ENCODE measurements at places on chromosomes 4 and X. TPM values are rescaled to one million over a fixed set of nuclear protein-coding genes. Genes with fewer than 3 reads are reported as not detected.

CENPVL1 gene
- not detected for polyA plus RNA-seq

GAB3 gene
- 7.4 TPM for polyA plus RNA-seq

SUPT20HL2 gene
- polyA plus RNA-seq = not detected

GRCh38 chr4:86970447-86971354 lies 35.9 kb downstream of the AFF1 start:
- no peak for DNase-seq
- H3K4me1 ChIP-seq = peaks cover 56% of the 10 kb centered on the region
- H3K36me3 ChIP-seq = no peaks in the 10 kb centered on the region
- no peaks in the 10 kb centered on the region for H3K27me3 ChIP-seq
- no peak overlapping the region for H3K4me3 ChIP-seq
- no peak overlapping the region for H3K27ac ChIP-seq

TBX22 gene
- polyA plus RNA-seq = not detected

- no peak overlapping the region for H3K4me3 ChIP-seq
- H3K27me3 ChIP-seq = no peaks in the 10 kb centered on the region
- no peak for DNase-seq
- no peak overlapping the region for H3K27ac ChIP-seq
Observed at GRCh38 chrX:137195991-137196390, 162.2 kb upstream of the GPR101 start.

ZAR1 gene
- not detected for polyA plus RNA-seq

SCRG1 gene
- polyA plus RNA-seq = 0.32 TPM

DNA sequence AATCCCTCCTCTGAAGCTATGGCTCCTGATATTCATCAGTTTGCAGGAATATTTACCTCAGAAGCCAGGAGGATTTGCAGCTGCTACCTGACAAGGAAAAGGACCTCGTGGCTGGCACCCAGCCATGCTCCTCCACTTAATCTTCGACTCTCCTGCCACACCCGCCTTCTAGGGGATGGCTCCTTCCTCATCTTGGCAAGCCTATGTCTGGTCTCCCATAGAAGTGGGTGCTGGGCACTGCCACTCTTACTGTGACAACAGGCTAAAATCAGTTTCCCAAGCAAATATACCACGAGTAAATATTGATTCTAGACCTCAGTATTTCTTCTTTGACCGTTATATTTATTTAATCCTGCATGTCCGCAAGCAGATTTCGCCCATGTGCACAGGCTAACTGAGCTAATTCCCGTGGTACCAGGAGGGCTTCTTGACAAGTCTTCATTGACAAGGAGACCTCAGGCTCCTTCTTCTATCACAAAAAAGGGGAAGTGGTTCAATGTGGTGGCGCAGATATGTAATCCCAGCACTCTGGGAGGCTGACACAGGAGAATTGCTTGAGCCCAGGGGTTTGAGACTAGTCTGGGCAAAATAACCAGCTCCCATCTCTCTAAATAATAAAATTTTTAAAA lies 52.6 kb upstream of the DCTD start:
- H3K27ac ChIP-seq = no peak overlapping the region
- no peak overlapping the region for H3K4me3 ChIP-seq
- peaks cover 12% of the 10 kb centered on the region for H3K27me3 ChIP-seq
- DNase-seq = no peak

ESX1 gene
- not detected for polyA plus RNA-seq

- no peaks in the 10 kb centered on the region for H3K4me1 ChIP-seq
- DNase-seq = no peak
- H3K36me3 ChIP-seq = no peaks in the 10 kb centered on the region
Observed at GRCh38 chr4:36041340-36041739, 203.0 kb downstream of the ARAP2 start.

GRCh38 chr4:72301759-72302158 lies 267.3 kb downstream of the ADAMTS3 start:
- no peak overlapping the region for H3K27ac ChIP-seq
- DNase-seq = no peak
- H3K27me3 ChIP-seq = no peaks in the 10 kb centered on the region
- H3K4me3 ChIP-seq = no peak overlapping the region
- no peaks in the 10 kb centered on the region for H3K4me1 ChIP-seq
- H3K36me3 ChIP-seq = no peaks in the 10 kb centered on the region

GRCh38 chr4:71187404-71188155 lies 151.2 kb upstream of the SLC4A4 start:
- H3K36me3 ChIP-seq = no peaks in the 10 kb centered on the region
- peaks cover 8% of the 10 kb centered on the region for H3K4me1 ChIP-seq

TLL1 gene
- polyA plus RNA-seq = 0.07 TPM

BCORL1 gene
- polyA plus RNA-seq = 3.5 TPM

- no peaks in the 10 kb centered on the region for H3K36me3 ChIP-seq
- no peak for DNase-seq
- H3K4me1 ChIP-seq = peaks cover 8% of the 10 kb centered on the region
- no peaks in the 10 kb centered on the region for H3K27me3 ChIP-seq
Observed at GRCh38 chr4:94523033-94523580, 71.4 kb downstream of the PDLIM5 start.

SERPINA7 gene
- not detected for polyA plus RNA-seq

ACTRT1 gene
- polyA plus RNA-seq = not detected

- H3K4me1 ChIP-seq = peaks cover 6% of the 10 kb centered on the region
- no peaks in the 10 kb centered on the region for H3K27me3 ChIP-seq
- no peaks in the 10 kb centered on the region for H3K36me3 ChIP-seq
- DNase-seq = no peak
Observed at GRCh38 chrX:19889582-19890342, 2.4 kb upstream of the SH3KBP1 start.

TAB3 gene
- polyA plus RNA-seq = 6.8 TPM

GRCh38 chr4:124282301-124282898 lies 430.1 kb downstream of the ANKRD50 start:
- H3K27ac ChIP-seq = no peak overlapping the region
- no peaks in the 10 kb centered on the region for H3K36me3 ChIP-seq
- no peak for DNase-seq
- H3K4me1 ChIP-seq = no peaks in the 10 kb centered on the region

DNA sequence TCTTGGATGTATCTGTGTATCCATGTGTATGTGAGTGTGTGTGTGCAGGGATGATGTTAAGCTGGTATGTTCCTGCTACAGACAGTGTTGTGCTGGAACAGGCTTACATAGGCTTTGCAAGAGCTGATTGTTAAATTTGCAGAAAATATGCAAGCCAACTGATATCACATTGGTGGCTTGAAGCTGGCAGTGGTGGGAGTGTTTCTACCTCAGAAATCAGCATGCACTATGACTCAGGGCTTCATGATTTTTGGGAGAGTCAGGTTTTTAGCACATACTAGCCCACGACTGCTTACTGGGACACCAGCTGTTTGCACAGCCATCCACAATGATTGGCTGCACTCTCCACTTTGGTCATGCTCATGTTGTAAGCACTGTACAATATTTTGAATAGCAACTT lies 261.8 kb downstream of the DHX15 start:
- no peaks in the 10 kb centered on the region for H3K27me3 ChIP-seq
- H3K27ac ChIP-seq = no peak overlapping the region
- H3K36me3 ChIP-seq = no peaks in the 10 kb centered on the region
- H3K4me3 ChIP-seq = no peak overlapping the region
- no peak for DNase-seq
- H3K4me1 ChIP-seq = no peaks in the 10 kb centered on the region

GRCh38 chr4:101328063-101328602 lies 19.2 kb downstream of the PPP3CA start:
- no peak for DNase-seq
- peak overlapping the region; percentile 64 for H3K27ac ChIP-seq
- H3K4me3 ChIP-seq = no peak overlapping the region
- H3K4me1 ChIP-seq = peaks cover 31% of the 10 kb centered on the region
- no peaks in the 10 kb centered on the region for H3K27me3 ChIP-seq

- H3K27me3 ChIP-seq = no peaks in the 10 kb centered on the region
- H3K36me3 ChIP-seq = no peaks in the 10 kb centered on the region
- H3K27ac ChIP-seq = no peak overlapping the region
- H3K4me1 ChIP-seq = no peaks in the 10 kb centered on the region
- no peak overlapping the region for H3K4me3 ChIP-seq
Observed at GRCh38 chr4:40763228-40763716, 13.5 kb downstream of the NSUN7 start.

GRCh38 chrX:48957477-48957826 lies at the start of gene OTUD5:
Gene OTUD5 (minus strand): TSS chrX:48957607. CDS start chrX:48957570, 37 bp downstream.
- peak; percentile 93 for DNase-seq
- peaks cover 8% of the 10 kb centered on the region for H3K4me1 ChIP-seq
- peak within 1 kb of the TSS; percentile 98 for H3K27ac ChIP-seq

NKX3-2 gene
- 0.83 TPM for polyA plus RNA-seq

- no peaks in the 10 kb centered on the region for H3K36me3 ChIP-seq
- no peaks in the 10 kb centered on the region for H3K27me3 ChIP-seq
- DNase-seq = no peak
- no peaks in the 10 kb centered on the region for H3K4me1 ChIP-seq
Observed at GRCh38 chr4:177480795-177481194, 38.6 kb upstream of the AGA start.

DNA sequence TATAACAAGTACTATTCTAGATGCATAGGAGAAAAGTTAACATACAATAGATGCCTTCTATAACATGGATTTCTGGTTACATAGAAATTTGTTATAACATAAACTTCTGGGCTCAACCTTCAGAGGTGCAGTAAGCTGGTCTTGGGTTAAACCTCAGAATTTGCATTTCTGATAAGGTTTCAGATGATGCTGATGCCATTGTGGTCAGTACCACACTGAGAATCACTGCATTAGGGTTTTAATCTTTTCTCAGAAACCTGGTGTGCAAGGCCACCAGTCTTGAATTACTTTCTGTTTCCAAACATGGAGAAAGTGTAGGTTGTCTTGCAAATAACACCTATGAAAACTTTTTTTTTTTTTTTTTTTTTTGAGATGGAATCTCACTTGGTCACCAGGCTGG lies 146.2 kb downstream of the SPOCK3 start:
- no peak for DNase-seq
- no peak overlapping the region for H3K27ac ChIP-seq
- H3K36me3 ChIP-seq = no peaks in the 10 kb centered on the region

DNA sequence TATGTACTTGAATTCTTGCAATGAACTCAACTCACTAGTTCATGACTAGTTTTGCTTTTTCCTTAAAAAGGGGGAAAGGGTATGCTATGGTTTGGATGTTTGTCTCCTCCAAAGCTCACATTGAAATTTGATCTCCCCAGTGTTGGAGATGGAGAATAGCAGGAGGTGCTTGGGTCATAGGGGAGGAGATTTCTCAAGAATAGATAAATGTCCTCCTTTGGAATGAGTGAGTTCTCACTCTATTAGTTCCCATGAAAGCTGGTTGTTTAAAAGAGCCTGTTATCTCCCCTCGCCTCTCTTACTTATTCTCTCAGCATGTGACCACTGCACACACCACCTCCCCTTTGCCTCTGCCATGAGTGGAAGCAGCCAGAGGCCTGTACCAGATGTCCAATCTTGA lies 109.4 kb upstream of the INTU start:
- no peaks in the 10 kb centered on the region for H3K27me3 ChIP-seq
- H3K4me3 ChIP-seq = no peak overlapping the region
- no peak overlapping the region for H3K27ac ChIP-seq
- no peaks in the 10 kb centered on the region for H3K36me3 ChIP-seq
- DNase-seq = no peak

DNA sequence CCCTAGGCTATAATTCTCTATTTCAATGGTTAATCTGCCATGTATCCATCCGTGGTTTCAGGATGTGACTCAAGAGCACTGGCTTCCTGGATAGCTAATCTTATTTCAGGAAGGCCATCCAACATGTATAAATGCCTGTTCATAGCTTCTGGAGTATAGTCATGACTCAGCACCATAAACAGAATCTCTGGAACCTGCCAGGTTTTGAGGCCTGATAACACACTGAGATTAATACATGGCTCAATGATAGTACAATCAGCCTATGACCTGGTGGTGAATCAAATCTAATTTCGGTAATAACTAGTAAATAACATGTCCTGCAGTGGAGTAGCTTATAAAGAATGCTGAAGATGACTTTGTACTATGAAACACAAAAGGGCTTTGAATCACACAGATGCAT lies 5.7 kb upstream of the IL13RA2 start:
- no peak overlapping the region for H3K4me3 ChIP-seq
- no peak overlapping the region for H3K27ac ChIP-seq
- no peaks in the 10 kb centered on the region for H3K36me3 ChIP-seq
- DNase-seq = no peak
- no peaks in the 10 kb centered on the region for H3K4me1 ChIP-seq
- no peaks in the 10 kb centered on the region for H3K27me3 ChIP-seq

DNA sequence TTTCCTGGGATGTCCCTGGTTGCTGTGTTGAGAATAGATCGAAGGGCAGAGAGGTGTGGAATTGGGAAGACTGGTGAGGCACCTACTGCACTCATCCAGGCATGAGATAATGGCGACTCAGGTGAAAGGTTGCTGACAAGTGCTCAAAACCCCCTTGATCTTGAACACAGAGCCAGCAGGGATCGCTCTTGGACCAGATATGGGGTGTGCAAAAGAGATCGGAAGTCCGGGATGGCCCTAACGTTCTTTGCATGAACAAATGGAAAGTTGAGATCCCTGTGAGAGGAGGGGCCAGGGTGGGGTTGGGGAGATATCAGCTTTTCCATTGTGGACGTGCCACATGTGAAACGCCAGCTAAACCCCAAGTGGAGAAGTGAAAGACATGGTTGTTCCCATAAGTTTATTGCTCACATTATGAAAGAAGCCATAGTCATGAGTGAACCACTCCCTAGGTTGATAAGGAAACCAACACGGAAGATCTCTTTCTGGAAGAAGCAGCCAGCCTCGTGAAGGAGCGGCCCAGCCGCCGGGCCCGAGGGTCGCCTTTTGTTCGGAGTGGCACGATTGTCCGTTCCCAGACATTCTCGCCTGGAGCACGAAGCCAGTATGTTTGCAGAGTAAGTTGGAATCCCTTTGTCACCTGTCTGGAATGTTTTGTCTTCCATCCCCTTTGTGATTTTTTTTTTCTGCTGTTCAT lies 22.6 kb upstream of the CLCN4 start:
- no peak overlapping the region for H3K4me3 ChIP-seq
- H3K27me3 ChIP-seq = no peaks in the 10 kb centered on the region
- no peak overlapping the region for H3K27ac ChIP-seq
- no peaks in the 10 kb centered on the region for H3K4me1 ChIP-seq

GRCh38 chr4:137819964-137820383 lies 287.7 kb upstream of the PCDH18 start:
- H3K27ac ChIP-seq = no peak overlapping the region
- H3K4me3 ChIP-seq = no peak overlapping the region

GRCh38 chr4:180423712-180424057 lies 1819.5 kb upstream of the TENM3 start:
- H3K36me3 ChIP-seq = no peaks in the 10 kb centered on the region
- no peaks in the 10 kb centered on the region for H3K27me3 ChIP-seq
- no peaks in the 10 kb centered on the region for H3K4me1 ChIP-seq

DNA sequence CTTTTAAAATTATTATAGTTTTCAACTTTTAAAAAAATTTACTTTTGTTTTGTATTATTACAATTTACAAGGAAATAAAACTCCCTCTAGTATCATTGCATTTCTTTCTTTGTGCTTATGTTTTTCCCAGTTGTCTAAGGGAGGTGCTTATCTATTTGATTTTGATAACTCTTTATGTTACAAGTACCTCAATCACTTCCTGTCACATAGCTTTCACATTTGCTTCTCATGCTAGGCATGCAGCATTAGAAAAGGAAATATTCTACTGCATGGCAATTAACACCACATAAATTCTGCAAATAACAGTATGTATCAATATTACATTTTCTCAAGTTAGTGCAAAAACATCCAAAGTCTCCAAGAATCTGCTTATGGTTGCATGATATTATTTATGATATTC lies 180.3 kb upstream of the HS3ST1 start:
- H3K36me3 ChIP-seq = no peaks in the 10 kb centered on the region
- no peak overlapping the region for H3K27ac ChIP-seq
- H3K4me1 ChIP-seq = no peaks in the 10 kb centered on the region
- H3K27me3 ChIP-seq = no peaks in the 10 kb centered on the region
- no peak for DNase-seq

All from spleen (tissue), 13 donors.